ENCODE measurements at places on chromosomes 4 and X.

- DNase-seq = no peak
These were observed 1.1 kb upstream of the HDAC6 start for GRCh38 chrX:48800574-48801279.

DNA sequence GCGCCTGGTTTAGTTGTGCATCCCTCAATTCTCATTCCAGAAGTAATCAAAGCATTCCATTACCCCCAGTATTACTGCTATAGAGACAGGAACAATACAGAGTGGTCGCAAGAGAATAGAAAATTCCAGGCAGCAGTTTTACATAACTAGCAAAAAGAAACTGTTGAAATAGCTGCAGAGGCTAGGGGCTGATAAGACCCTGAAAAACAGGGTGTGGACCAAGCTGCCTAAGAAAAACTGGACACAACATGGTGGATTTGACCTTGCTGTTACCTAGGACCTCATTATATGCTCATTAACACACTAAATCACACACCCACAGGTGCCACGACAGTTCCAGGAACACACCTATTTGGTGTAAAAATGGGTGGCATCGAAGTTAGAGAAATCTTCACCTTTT is 15.4 kb downstream of the EPGN start:
- no peak for DNase-seq

DNA sequence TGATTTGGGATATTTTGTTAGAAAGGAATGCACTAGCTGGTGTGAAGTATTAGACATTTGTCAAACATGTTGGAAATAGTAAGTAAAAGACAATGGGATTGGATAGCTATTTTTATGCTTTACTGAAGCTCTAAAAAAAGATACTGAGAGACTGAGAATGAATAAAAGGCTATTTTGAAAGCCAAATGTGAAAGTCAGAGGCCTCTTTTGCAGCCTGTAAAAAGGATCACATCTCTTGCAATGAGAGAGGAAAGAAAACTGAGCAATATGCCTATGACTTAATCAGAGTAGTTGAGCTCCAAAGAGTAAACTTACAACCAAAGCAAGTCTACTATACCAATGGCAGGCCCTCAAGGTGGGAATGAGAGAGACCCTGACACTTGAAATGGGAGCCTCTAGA is 212.6 kb upstream of the LCORL start:
- DNase-seq = no peak

DNA sequence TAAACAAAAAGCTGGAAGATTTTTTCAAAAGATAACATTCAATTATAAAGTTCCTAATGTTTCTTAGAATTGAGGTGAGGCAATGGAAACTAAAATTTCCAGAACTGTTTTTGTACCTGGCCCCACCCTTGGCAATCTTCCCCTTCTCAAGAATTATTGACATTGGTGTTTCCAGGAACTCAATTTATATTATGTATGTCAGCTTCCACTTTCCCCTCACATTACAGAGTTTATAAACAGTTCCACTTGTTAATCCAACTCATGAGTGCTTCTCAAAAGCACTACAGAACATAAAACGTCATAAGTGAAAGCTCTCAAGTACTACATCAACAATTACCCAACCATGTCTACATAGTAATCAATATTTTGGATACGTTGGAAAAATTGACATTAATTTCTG is 107.4 kb downstream of the FAM13A start:
- DNase-seq = peak; percentile 65
